ENCODE measurements at places on chromosomes 5 and 9. TPM values are rescaled to one million over a fixed set of nuclear protein-coding genes. Genes with fewer than 3 reads are reported as not detected.
A peak's percentile ranks its signal among the peaks of the same experiment; 100 is the strongest.

GRCh38 chr9:24939109-24939850, 393.6 kb upstream of the IZUMO3 start:
- no peak for DNase-seq

GRCh38 chr9:130599625-130600024, 20.2 kb downstream of the FUBP3 start:
- no peak for DNase-seq

PAX5 gene
- not detected for polyA plus RNA-seq

DNA sequence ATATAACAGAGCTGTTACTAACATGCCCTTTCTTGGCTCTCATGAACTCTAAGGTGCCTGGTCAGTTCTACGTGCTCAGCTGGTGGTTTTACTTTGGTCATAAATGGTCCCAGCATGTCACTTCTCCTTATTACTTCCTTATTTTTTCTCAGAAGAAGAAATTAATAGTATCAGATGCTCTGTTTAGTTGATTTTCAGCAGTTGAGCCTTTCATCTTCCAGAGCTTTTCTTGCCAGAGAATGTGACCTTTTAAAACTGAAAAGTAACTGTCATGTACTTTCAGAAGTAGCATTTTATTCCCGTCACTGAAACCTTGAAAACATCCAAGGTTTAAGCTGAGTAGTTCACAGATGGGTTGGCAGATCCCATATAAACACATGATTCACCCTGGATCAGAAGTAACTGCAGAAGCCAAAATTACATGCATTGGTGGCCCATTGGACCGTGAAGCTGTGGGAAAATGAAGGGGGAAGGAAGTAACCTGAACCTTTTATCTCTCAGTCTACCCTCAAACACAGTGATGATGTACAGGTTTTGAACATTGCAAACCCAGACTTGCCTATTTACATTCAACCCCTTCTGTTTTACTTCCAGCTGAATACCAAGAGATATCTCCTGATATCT, 50.5 kb downstream of the HACD4 start:
- peak; percentile 54 for DNase-seq

DNA sequence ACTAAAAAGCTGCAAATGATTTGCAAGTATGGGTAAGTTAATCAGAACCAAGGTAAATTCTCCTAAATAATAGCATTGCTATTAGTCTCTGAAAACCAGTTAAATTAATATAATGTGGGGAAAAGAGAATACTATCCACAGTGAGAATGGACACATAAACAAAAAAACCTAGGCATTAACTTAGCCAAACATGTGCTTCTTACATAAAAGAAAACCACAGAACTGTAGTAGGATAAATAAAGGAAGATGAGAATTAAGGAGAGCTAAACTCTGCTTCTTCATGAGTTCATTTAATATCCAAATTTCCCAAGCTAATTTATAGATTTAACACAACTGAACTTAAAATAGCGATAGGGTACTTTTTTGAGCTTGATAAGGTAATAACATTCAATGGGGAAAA, 31.8 kb downstream of the ABCA1 start:
- no peak for DNase-seq

EPB41L4B gene
- polyA plus RNA-seq, result 0.11 TPM

DNA sequence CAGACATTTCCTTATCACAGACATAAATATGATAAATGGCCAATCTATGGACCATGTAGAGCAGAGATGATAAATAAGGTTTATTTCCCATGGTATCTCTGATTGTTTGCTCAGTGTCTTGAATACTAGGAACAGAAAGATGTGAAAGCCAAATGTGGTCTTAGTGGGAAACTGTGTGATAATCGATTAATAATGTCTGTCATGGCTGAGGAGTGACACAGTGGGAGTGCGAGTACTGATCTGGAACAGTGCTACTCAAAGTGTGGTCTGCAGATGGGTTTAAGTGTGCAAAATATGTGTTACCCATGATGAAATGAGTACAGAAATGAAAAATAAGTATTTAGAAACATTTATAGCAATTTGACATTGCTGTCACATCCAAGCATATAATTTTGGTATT, 92.5 kb downstream of the PTTG1 start:
- DNase-seq, result no peak

DNA sequence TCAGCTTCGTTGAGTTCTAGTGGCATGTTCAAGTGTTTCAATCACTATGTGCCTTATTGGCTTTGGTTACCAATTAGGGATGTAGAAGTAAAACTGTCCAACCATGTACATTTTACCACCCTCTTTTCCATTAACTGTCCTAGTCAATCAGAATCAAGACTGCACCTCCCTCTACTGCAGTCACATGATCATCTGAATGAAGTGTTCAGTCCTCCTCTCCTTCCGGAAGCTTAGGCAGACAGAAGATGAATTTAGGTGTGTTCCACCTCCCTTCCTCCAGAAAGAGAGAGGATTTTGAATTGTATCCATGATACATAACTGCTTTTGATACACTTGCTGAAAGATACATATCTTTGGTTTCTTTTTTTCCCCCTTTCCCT, 133.7 kb downstream of the ERCC6L2 start:
- no peak for DNase-seq
